ENCODE measurements at places on chromosomes 7 and 10. TPM values are rescaled to one million over a fixed set of nuclear protein-coding genes. Genes with fewer than 3 reads are reported as not detected.
A peak's percentile ranks its signal among the peaks of the same experiment; 100 is the strongest.

DNA sequence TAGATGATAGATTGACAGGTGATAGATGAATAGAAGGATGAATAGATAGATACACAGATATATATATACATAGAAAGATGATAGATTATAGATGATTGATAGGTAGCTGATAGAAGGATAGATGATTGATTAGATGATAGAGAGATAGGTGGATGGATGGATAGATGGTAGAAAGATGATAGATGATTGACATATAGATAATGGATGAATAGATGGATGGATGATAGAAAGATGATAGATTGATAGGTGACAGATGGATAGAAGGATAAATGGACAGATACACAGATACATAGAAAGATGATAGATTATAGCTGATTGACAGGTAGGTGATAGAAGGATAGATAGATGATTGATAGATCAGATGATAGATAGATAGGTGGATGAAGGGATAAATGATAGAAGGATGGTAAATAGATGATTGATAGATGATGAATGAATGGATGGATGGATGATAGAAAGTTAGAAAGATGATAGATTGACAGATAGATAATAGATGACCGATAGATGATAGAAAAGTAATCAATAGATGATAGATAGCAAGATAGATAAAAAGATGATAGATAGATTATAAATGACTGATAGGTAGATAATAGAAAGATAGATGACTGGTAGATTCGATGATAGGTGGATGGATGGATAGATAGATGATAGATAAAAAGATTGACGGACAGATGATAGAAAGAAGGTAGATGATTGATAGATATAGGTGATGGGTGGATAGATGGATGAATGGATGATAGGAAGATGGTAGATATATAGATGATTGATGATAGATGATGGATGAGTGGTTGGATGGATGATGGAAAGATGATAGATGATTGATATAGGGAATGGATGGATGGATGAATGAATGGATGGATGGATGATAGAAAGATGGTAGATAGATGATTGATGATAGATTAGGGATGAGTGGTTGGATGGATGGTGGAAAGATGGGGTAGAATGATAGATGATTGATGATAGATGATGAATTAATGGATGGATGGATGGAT is 80.4 kb downstream of the MICALL2 start:
- no peak overlapping the region for H3K27ac ChIP-seq
- no peak for DNase-seq
- no peaks in the 10 kb centered on the region for H3K27me3 ChIP-seq
- H3K4me3 ChIP-seq: no peak overlapping the region
- no peaks in the 10 kb centered on the region for H3K36me3 ChIP-seq

DNA sequence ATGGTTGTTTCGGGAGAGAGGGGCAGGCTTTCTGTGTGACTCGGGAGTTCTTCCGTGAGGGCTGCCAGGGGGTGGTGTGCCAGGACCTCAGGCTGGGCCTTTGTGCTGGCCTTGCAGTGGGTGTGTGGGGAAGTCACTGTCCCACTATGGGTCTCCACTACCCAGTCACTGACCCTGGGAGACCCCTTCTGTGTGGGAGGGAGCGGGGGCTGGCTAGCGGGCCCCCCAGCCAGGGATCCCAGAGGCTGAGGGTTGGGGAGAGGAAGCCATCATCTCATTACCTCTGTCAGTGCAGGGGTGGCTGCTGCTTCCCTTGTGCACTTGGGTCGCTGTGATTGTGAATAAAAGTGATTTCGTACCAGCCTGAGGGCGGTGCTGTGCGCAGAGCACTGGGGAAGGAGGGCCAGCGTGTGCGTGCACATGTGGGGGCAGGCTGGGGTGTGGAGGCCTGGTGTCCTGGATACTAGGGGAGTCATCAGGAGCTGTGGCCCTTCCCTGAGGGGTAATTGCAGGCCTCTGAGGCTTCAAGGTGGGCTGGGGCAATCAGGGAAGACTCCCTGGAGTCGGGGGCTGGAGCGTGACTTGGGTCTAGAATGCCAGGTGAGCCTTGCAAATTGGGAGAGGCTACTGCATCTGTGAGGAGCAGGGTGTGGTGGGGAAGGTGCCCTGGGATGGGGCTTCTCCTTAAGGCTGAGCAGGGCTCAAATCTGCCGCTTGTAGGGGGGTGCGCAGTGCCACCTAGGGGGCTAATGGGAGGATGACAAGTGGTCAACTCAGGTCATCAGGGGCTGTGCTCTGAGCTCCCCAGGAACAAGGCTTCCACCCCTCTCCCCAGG is 98.9 kb downstream of the NEURL1 start:
- DNase-seq: peak; percentile 79
- H3K27me3 ChIP-seq: peaks cover 4% of the 10 kb centered on the region
- no peak overlapping the region for H3K4me3 ChIP-seq
- peaks cover 5% of the 10 kb centered on the region for H3K4me1 ChIP-seq
- no peak overlapping the region for H3K27ac ChIP-seq

- H3K4me1 ChIP-seq: peaks cover 67% of the 10 kb centered on the region
- H3K27me3 ChIP-seq: no peaks in the 10 kb centered on the region
- DNase-seq: no peak
These were observed 63.4 kb downstream of the SGMS1 start for GRCh38 chr10:50560370-50560769.

DNA sequence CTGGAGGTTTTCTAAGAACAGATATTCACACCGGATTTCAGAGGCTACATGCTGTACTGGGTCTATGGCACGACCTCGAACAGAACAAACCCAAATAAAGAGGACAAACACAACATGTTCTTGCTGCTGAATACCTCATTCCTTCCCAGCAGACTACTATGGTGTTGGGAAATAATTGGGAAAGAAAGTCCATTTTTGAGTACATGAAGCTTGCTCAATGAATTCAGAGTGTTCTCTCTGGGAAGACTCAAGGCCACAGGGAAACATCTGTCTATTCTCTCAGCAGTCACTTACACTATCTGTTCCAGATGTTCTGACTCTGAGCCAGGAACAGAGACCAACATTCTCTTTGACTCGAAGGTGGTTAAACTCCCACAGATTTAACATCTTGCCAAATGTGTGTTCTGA is 30.9 kb downstream of the LAMB1 start:
- no peak overlapping the region for H3K27ac ChIP-seq
- no peak for DNase-seq

DNA sequence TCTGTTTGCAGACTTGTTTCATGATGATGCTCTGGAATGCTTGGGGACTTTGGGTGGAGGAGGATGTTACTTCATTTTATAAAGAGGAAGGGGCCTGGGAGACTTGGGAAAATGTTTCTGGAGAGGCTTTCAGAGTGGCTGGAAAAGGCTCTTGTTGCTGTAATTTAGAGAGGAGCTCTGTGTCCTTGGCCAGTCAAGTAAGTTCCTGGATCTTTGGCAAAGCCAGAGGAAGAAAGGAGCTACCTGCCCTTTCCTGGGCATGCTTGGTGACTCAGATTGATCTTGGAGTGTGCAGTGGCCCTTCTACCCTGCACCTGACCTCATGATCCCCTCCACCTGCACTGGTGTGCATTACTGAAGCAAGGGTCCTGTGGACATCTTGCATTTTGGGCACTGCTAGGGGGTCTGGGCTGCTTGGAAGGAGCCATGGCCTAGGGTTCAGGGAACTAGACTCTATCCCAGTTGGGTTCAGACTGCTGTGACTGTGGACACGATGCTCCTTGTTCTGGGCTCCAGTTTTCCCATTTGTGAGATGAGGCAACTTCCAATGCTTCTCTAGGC is 56.1 kb downstream of the ADCYAP1R1 start:
- no peaks in the 10 kb centered on the region for H3K36me3 ChIP-seq
- H3K4me3 ChIP-seq: no peak overlapping the region
- H3K27ac ChIP-seq: no peak overlapping the region
- H3K4me1 ChIP-seq: no peaks in the 10 kb centered on the region
- no peaks in the 10 kb centered on the region for H3K27me3 ChIP-seq

GRCh38 chr7:103037476-103037822 is 37.1 kb downstream of the FBXL13 start:
- H3K27me3 ChIP-seq: peaks cover 1% of the 10 kb centered on the region
- H3K27ac ChIP-seq: no peak overlapping the region

Gene IGFBP1
- 0.37 TPM for total RNA-seq

Gene ACHE
- 7.7 TPM for total RNA-seq

Gene ADGRA1
- total RNA-seq: 0.11 TPM

All from WTC11 (cell line).